ENCODE measurements at places on chromosomes 7 and 10.

- no peak for DNase-seq
These were observed 8.0 kb downstream of the DNAJC1 start for GRCh38 chr10:21995557-21995956.

DNA sequence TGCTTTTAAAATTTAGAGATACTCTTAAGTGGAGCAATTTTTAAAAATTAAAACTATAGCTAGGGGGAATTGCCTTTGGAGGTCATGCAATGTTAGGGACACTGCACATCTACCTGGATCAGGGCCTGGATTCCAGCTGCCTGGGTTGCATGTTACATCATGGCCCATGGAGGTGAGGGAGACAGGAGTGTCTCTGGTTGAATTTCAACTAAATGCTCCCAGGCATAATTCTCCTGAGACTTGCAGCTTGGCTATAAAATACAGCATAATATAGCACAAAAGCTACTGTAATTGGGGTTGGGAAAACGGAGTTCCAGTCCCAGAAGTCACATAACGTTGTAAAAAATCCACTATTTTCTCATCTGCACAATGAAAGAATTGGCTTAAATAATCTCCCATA lies 782.5 kb downstream of the LRMDA start:
- DNase-seq: no peak

- DNase-seq: no peak
These were observed 169.1 kb downstream of the DIP2C start for GRCh38 chr10:520402-520787.

GRCh38 chr7:135321556-135321955 lies 87.9 kb downstream of the STRA8 start:
- no peak for DNase-seq

DNA sequence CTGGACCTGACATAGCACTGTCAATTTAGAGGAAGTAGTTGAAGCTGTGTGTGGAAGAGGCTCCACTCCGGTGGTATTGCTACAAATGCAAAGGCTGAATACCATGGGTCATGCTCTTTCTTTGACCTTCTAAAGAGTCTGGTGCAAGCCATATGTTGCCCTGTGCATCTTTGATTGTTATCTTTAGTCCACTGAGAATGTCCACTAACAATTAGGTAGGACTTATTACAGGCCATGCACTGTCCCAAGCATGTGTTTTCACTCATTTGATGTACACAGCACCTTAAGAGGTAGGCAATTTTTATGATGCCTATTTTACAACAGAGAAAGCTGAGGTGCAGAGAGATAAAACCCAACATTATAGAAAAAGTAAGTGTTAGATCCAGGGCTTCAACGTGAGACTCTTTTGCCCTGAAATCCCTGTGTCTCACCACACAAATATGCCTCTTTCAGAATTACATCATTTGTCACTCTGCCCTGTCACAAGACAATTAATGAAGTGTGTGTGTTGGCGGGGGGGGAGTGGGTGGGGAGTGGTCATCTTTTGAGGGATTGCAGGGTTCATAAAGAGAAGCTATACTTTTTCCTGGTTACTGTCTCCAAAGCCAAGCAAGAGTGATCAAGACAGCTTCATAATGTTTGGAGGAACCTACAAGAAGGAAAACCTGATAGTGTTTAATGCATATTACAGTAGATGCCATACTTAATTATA lies 637.6 kb upstream of the IGFBP3 start:
- no peak for DNase-seq

DNA sequence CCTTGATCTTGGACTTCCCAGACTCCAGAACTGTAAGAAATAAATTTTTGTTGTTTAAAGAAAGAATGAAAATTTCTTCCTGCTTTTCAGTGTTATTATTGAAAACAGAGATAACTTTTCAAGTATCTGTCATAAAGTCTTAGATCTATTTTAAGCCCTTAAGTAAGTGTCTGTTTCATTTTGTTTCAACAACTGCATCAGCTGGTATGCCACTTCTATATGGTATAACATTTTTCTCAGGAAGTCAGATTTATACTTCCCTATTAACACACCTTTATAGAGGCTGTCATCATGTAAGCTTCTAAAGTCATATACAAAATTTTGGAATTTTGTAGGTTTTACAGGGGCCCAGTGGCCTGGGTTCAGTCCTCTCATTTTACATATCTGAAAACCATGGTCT lies 24.4 kb downstream of the RALA start:
- DNase-seq: no peak

DNA sequence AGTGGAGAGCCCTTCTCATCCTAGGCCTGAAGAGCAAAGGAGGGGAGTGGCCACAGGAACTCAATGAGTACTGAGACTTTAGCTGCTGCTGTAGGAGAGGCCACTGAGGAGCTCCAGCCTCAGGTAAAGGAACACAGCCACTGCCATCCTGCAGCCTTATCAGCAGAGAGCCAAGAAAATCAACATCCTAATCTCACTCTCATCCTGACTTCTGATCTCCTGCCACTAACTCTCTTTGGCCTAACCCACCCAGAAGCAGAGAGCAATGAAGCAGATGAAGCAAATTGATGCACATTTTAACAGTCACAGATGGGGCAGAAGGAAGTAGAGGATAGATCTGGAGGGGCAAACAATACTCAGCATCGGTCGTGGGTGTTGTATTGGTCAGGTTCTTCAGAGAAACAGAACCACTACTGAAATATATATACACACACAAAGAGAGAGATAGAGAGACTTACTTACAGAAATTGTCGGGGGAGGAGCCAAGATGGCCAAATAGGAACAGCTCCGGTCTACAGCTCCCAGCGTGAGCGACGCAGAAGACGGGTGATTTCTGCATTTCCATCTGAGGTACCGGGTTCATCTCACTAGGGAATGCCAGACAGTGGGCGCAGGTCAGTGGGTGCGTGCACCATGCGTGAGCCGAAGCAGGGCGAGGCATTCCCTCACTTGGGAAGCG lies 297.6 kb downstream of the MTERF1 start:
- DNase-seq: no peak

- DNase-seq: no peak
These were observed 119.0 kb downstream of the PTPN20 start for GRCh38 chr10:47030191-47030703.

DNA sequence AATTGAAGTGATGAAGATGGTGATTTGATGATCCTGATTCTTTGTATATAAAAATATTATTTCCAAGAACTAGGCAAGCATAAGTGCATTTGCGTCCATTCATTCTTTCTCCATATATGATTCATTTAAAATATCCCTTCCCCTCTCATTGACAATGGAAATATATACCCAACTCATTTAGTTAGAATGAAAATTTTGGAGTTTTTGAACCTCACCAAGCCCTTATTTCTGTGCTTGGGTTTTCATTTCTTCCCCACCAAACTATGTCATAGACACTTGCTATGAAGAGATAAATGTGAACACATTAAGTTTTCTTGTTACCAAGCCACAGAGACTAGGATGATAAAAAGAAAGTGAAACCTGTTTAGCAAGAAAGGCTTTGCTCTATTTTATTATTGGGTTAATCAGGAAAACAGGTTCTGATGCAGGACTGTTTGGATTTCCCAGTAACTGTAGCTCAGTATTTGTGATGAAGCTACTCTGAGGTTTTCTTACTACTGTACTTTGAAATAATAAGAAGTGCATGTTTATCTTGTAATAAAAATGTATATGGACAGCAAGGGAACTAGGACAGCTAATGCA lies 68.3 kb downstream of the ITGB1 start:
- DNase-seq: no peak

DNA sequence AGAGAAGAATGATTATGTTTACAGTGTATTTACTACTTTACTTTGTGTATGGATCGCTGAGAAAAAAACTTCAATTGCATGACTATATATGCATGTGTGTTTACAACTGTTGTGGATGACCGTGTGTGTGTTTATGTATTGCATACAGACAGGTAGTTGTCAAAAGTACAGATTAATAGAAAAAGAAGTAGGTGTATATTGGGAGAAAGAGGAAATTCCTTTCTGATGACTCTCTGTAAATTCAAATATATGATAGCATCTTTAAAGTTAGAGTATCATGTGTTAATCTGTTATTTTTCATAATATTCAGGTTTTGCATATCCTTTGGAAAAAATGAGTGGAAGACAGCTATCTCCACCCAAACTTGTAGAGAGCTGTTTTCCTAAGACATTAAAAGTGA lies 160.4 kb upstream of the AGR3 start:
- DNase-seq: no peak

DNA sequence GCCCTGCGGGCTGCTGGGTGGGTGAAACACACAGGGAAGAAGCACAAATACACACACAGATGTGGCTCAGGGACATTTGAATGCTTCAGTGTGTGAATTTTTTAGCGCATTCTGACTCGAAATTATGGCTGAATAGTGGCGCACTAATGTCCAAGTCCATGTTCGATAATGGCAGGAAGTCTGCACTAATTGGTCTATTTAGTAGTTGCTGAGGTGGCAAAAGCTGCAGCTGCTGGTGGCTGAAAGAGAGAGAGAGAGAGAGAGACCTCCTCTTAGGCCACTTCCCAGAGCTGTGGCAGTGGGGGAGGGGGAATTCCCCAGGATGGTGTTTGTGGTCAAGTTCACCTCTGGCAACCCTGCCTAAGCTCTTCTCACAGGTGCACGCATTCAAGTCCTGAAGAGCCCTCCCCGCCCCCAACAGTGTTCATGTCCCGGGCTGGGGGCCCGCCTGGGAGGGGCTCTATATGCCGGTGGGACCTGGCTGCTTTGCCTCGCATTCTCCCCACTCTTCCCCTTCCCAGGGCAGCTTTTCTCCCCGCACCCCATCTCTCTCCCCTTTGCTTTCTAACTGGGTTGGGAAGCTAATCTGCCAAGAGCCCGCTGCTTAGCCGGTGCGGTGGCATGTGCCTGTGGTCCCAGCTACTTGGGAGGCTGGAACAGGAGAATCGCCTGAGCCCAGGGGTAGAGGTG lies 6.0 kb upstream of the MNX1 start:
- no peak for DNase-seq

GRCh38 chr10:107059872-107060271 lies 104.6 kb downstream of the SORCS1 start:
- no peak for DNase-seq

- no peak for DNase-seq
These were observed 188.5 kb upstream of the ANK3 start for GRCh38 chr10:60578217-60578616.

GRCh38 chr10:68208424-68209042 lies 23.4 kb downstream of the ATOH7 start:
- DNase-seq: peak; percentile 84

- no peak for DNase-seq
These were observed 8.9 kb upstream of the SGPL1 start for GRCh38 chr10:70806841-70807240.

DNA sequence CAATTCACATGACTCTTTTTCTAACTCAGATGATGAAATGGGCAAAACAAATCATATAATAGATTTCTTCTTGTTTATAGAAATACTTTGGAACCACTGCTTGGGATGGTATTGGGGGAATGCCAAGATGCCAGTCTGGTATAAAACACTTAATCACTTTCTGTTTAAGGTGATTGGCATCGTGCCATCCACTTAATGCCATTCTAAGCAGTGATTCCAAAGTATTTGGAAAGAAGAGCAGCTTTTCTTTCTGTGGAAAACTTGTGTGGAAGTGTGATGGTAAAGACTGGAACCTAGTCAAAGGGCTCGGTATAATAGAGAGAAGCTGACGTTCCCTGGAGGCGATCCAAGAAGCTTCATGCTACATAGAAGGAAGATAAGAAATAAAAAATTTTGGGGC lies 120.6 kb downstream of the TMEM26 start:
- no peak for DNase-seq

DNA sequence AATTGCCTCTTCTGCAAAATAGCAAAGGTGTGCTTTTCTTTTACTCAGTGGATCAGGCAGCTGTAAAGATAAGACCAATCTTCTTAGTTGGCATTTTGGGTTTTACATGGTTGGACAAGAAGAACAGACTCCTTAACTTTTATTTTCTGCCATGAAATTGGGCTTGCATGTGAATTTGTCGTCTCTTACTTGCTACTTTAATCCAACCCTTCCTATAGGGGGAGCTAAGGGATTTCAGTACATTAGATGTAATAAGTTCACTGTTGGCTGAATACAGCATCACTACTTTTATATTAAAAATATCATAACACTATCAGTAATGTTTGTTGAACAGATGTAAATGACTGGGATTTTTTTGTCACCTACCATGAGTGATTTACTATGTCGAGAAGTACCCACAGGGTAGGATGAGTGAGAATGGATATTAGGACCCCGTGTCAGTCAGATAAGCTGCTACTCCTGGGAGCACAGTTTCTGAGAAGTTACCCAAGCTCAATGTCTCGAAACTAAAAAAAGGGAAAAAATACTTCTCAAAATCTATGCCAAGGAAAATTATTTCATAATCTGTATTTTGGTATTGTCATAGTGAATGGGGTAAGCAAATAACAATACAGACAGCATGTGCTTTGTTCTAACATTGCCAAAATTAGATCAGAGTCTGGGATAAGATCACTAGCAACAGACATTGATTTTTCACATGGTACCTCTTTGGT lies 127.4 kb upstream of the AGR3 start:
- DNase-seq: no peak

Data from cerebellar cortex (tissue), 1 donor.